AG09309 (cell line): ENCODE measurements at places on chromosomes 1 and 21.

DNA sequence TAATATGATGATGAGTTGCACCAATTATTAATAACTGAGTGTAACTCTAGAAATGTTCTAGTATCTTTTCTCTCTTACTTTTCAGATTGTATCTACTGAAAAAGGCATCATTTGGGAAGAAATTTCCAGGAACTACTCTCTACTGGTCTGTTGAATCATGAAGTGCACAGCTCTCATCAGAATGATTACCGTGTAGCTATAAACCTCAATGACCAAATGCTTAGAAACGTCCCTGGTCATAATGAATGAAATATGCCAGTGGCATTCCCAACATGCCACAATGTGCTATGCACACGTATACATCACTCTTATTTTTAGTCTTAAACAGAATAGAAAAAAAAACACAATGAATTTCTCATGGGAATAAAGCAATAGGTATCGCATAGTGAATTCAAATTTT lies 534.3 kb upstream of the OLFM3 start:
- DNase-seq = no peak

GRCh38 chr1:80441664-80442063 lies 1359.1 kb upstream of the ADGRL2 start:
- DNase-seq = no peak

GRCh38 chr1:33297911-33298622 lies 22.8 kb downstream of the A3GALT2 start:
- no peak for DNase-seq

DNA sequence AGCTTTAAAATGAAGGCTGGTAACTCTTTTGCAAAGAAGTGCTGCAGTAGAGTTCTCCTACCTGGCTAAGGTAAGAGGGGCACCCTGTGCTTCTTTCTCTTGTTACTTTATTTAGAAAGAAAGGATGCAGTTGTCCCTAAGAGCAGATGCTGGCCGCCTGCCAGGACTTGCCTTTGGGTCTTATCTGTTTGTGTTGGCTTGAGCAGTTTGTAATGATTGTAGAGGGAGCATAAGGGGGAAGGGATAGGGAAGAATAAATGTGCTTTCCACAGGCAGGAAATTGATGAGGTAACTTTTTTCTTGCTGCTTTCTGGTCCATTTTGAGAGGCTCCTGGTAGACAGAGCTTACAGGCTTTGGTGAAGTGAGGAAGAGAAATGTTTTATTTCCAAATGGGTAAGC lies 229.6 kb downstream of the HHAT start:
- no peak for DNase-seq

DNA sequence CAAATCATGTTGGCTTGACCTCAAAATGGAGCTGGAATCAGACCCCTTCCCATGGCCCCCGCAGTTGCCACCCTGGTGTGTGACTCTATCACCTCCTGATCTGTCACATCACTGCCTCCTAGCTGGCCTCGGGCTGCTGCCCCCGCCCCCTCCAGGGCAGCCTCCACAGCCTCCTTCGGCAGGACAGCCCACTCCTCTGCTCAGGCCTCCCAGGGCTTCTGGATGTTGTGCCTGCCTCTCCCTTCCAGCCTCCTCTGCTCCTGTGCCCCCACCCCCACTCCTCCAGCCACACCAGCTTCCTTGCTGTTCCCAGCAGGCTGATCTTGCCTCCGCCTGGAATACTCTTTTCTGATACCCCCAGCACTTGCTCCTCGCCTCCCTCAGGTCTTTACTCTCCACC lies 134.4 kb upstream of the EDN2 start:
- no peak for DNase-seq

DNA sequence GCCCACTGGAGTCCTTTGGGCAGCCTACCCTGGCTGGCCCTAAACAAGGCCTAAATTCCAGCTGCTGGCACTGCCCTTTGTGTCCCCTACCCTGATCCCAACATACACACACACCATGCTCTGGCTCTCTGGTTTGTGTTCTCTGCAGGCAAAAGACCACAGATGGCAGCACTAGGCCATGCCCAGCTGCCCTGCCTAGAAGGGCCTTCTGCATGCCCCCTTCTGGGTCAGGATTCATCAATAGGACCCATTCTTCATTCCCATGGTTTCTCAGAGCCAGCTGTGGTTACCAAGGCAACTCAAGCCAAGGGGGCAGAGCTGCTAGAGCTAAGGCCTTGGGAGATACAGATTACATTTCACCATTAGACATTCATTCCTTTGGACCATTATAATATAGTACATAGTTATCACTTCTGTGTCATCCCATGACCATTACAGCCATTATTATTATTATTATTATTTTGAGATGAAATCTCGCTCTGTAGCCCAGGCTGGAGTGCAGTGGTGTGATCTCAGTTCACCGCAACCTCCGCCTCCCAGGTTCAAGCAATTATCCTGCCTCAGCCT lies 17.5 kb downstream of the ASAP3 start:
- DNase-seq = no peak

- DNase-seq = peak; percentile 67
These were observed 19.5 kb downstream of the XKR8 start for GRCh38 chr1:27979151-27979858.

DNA sequence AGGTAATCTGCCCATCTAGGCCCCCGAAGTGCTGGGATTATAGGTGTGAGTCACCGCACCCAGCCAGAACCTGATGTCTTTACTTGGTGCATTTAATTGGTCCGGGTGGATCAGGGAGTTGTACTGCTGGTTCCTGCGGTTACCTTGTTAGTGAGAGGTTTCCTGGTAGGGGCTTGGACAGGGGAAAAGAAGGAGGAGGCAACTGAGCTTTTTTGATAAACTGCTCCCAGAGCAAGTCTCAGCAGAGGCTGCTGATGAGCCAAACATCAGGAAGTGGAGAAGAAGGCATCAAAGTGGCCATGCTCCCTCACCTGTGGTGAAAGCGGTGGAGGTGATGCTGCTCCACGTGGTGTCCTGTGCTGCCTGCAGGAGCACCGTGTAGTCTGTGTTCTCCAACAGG lies 161.5 kb upstream of the KIAA0040 start:
- DNase-seq = no peak

DNA sequence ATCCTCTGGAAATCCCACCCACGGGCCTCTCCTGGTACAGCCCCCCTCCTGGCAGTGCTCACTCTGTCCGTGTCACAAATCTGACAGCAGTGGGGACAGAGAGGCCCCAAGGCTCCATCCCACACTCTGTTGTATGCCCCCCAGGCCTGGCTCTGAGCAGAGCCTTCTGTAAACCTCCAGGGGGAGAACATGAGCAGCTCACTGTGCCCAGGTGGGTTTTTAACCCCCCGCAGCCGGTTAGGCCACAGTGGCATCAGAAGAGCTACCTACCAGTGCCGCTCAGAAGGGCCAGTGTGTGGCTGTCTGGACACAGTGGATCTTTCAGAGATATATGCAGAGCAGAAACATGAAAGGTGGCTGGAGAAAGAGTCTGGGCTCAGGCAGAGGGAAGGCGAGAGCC lies 12.0 kb upstream of the GPR153 start:
- DNase-seq = no peak

DNA sequence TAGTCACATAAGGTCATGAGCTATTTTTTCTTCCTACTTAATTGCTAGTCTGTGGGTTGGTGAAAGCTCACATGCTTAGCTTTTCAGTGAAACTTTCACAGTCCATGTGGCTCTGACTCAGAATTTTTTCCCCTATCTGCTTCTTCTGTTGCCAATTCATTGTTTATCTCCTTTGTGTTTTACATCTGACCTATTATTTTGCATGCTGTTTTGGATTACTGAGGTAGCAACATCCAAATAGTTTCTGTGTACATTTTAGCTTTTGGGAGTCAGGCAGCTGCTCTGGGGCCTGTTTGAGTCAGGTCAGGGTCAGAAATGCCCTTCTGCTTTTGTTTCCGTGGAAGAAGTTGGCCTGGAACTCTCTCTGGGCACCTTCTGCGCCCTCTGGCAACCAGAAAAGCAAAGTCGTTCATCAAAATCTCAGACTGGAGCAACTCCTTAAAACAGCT lies 40.0 kb downstream of the ROR1 start:
- DNase-seq = no peak

- DNase-seq = no peak
These were observed 199.1 kb upstream of the FMN2 start for GRCh38 chr1:239892602-239893001.

DNA sequence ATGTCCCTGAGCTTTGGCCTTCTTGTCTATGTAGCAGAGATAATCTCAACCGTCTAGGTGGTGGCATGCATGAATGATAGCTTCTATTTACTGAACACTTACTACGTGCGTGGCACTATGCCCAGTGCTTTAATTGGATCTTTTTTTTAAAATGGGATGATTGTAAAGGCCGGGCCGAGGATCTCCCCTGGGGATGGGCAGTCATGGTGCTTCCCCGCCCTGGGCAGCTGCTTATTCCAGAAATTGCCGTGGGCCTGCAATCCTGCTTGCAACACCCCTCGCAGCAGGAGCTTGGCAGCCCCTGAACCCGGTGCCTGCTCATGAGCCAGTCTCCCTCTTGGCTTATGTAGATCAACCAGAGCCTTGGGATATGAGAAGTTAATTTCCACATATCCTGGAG lies 360.7 kb downstream of the CAMTA1 start:
- no peak for DNase-seq

- no peak for DNase-seq
These were observed 20.0 kb upstream of the KLHDC8A start for GRCh38 chr1:205376739-205377138.

- DNase-seq = no peak
These were observed 3.5 kb downstream of the NRIP1 start for GRCh38 chr21:15061279-15061678.

DNA sequence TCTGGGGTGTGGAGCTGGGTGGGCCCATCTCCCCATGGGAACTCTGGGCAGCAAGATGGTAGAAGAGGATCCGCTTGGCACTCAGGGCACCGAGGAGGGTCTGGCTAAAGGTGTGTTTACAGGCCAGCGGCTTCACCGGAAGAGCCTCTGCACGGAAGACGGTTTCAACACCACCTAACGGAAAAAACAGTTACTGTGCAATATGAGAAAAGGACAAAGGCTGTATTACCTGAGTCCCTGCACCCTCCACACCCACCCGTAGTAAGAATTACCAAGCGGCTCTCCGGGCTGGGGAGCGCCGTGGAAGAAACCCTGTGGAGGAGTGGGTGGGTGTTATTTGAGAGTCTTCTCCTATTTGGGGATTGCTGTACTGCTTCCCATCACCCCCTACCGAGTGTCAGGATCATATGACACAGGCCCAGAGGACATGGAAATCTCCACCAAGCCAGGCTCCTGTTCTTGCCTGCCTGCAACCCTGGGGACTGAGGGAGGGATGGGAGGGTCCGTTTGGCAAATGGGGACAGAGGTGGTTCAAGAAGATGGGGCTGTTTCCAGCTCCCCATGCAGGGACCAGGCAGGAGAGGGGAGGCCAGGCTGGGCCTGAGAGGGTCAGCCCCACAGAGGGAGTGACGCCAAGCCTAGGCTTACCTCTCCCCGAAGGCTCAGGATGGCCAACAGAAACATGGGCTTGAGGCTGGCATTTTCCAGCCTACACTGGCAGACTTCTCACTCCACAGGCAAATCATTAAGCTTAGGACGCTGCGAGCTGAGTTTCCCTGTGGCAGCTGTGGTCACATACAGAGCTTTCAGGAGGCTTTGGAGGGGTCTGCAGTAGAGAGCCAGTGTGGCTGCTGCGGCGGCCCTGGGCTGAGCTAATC lies 203.5 kb upstream of the TMEM51 start:
- no peak for DNase-seq

- DNase-seq = no peak
These were observed 35.4 kb downstream of the TBCE start for GRCh38 chr1:235402457-235403200.

GRCh38 chr1:183355797-183356196 lies 62.4 kb downstream of the NMNAT2 start:
- no peak for DNase-seq

DNA sequence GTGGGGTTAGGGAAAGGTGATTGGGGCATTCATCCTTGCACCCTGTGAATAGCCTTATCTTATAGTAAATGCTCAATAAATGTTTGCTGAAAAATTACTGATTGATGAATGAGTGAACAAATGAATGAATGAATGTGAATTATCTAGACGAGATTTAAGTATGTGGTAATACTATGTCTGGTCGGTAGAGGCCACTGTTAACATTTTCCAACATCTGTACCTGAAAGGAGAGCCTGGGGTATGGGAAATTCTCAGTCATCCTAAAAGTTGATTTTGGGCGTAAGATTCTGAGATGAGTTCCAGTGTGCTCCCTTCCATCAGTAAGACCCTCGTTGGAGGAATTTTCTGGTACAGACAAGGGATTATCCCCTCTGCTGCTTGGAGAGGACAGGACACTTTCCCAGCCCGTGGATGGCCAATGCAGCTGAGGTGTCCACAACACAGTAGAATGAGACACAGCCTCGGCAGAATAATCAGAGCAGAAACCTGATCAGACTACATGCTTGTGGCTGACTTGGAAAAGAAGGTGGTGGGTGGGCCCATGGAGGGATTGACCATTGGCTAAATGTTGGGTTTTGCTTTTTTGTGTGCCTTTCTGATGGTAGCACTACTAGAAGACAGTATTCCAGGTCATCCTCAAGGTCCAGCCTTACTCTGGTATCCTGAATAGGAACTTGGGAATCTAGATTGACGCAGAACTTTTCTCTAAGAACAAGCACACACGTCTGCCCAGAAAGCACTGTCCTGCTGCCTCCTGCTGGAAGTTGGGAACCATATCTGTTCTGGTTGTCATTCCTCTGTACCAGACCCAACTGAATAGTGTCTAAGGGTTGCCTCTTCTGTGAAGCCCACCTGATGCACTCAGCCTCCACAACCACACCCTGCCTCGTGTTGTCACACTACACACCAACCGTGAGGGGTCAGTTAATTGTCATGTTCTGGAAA lies 262.0 kb downstream of the TNR start:
- no peak for DNase-seq

DNA sequence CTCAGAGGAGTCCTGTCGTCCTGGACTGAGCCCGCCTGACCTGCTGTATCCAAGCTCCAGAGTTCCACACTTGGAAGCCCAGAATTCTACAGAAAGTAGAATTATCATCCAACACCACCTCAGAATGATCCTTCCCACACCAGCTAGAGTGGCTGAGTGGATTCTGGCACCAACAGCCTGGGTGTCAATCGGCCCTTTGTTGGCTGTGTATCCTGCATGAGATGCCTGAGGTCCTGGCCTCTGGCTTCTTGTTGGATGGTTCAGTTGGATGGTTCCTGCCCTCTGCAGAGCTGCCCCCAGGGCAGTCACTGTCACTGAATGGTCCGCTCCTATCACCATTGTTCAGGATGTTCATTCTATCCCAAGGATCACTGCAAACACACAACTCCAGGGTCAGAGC lies 49.8 kb downstream of the PGBD5 start:
- no peak for DNase-seq

GRCh38 chr1:43280692-43281091 lies 4.7 kb downstream of the C1orf210 start:
- DNase-seq = no peak
